ENCODE measurements at places on chromosomes 5 and 9. TPM values are rescaled to one million over a fixed set of nuclear protein-coding genes. Genes with fewer than 3 reads are reported as not detected.

TMOD1 gene
- 42.6 TPM for total RNA-seq

KIF12 gene
- total RNA-seq: 1.3 TPM

TIGD6 gene
- total RNA-seq: 4.1 TPM

PCDHGA4 gene
- 21.6 TPM for total RNA-seq

GPR150 gene
- not detected for total RNA-seq

Data from parietal lobe (tissue), 2 donors.